ENCODE measurements at places on chromosomes 2 and 18.
A peak's percentile ranks its signal among the peaks of the same experiment; 100 is the strongest.

- no peak for DNase-seq
Measured at GRCh38 chr18:51157215-51157614, 40.3 kb downstream of the MEX3C start.

GRCh38 chr2:233676046-233676445 lies 4.3 kb downstream of the UGT1A9 start:
- no peak for DNase-seq

- DNase-seq = no peak
Measured at GRCh38 chr2:204753841-204754240, 208.6 kb downstream of the PARD3B start.

GRCh38 chr18:55136864-55137263 lies 177.6 kb upstream of the CCDC68 start:
- no peak for DNase-seq

- DNase-seq = no peak
Measured at GRCh38 chr2:8528863-8529262, 153.0 kb upstream of the ID2 start.

DNA sequence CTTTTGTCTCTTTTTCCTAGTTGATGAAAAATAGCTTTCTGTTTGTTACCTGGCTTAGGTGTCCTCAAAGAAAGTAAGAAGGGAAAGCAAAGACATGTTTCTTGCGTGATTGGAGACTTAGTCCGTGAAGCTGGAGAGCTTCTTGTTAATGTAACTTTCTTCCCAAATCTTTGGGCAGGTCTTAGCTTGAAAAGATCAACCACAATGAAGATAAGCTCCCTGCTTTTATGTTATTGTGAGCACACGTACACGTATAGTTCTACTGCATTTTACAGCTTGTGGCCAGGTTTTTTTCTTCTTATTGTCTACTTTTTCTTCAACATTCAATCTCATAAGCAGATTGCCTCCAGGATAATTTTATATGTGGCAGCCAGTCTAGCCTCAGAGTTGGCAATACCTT lies 99.8 kb downstream of the DIS3L2 start:
- DNase-seq = no peak

DNA sequence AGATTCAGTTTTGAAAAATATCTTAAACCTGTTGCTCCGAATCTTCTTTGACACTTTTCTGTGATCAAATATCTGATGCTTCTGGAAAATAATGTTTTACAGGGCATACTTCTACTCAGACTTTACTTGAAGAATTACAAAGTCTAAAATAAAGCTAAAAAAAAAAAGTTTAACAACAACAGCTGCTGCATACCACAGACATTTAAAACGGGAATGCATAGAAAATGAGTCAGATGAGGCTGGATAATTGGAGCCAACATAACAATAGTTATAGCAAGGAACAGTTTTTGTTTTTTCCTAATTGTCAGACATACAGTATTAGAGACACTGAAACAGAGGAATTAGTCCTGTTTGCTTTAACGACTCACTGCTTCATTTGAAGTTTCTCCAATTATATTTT lies 1090.2 kb downstream of the SUCLG1 start:
- DNase-seq = no peak

DNA sequence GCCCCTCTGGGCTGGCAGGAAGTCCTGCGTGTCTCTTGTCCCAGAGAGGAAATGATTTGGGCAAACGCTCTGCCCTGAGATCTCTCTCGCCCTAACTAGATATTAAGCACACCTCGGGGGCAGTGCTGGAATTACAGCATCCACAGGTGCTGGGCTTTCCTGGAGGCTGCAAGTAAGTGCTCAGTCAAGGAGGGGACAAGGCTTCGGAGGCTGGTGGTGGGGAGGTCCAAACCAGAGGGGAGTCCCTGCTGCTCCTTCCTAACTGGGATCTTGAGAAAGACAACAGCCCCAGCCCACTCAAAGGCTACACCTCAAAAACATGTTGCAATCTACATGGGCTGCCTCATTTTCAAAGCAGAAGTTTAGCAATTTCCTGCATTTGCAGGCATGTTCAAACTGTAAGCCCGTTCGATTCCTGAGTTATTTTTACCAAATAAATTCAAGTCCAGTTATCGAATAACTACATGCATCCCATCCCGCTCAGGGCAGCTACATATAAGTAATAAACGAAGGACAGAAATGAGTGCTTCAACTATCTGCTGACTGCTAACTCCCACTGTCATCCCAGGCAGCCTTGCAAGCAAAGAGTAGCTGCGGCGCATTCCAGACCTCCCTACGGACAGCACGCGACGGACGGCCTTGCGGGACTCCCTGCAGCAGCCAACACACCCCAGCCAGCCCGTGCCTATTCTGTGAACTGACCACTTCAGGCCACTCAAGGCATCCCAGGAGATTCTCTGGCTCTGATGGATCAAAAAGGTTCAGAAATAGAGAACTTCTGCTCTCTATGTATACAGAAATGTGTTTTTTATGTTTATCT lies 27.5 kb downstream of the ZNF516 start:
- no peak for DNase-seq

- DNase-seq = no peak
Measured at GRCh38 chr2:85277416-85278158, 50.2 kb downstream of the TGOLN2 start.

DNA sequence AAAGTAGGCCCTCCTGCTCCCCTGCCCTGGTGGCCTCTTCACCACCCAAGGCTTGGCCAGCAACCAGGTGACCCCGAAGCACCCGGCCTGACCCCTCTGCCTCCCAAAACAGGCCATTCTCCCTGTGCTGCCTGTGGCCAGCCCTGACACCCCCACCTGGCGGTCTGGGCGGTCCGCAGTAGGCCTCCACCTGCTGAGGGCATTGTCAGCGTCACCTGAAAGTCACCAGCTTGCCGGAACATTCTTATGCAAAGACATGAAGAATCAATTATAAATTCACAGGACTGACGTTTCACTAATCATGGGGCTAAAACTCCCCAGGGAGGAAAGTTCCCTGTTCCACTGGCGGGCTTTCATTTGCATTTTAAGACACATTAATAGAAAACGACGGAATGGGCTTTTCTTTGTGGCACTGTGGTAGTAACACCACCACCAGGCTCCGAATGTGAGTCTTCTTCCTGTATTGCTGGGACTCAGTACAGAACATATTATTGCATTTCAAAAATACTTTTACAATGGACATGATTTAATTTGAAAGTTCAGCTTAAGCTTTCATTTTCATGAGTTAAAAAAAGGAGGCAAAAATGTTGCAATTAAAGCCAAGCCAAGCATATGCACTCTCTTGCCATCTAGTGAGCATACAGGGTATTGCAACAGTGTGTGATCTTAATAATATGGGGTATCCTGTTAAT lies 57.4 kb downstream of the ADI1 start:
- DNase-seq = peak; percentile 48

DNA sequence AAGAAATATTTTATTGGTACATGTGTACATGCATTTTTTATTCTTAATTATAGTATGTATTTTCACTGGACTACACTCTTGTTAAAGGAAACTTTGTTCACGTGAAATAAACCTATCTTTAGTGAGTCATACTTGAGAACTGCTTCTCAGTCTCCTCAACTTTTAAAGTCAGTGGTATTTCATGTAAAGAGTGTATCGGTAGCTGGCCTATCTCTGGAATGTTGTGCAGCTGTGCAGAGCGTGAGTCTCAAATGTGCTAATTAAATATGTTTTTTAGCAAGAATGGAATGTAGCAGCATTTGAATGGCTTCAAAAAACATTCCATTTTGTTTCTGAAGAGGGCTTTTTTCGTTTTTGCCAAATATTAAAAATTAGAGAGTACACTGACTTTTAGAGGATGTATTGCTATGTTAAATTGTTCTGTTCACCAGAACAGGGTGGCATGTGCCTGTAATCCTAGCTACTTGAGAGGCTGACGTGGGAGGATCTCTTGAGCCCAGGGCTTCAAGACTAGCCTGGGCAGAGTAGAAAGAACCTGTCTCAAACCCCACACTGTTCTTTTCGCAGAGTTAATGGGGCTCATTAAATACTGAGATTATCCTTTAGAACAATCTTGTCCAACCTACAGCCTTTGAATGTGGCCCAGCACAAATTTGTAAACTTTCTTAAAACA lies 14.3 kb downstream of the SPTBN1 start:
- no peak for DNase-seq

- no peak for DNase-seq
Measured at GRCh38 chr2:78845664-78846185, 179.8 kb upstream of the REG3G start.

GRCh38 chr2:221095356-221095755 lies 476.7 kb downstream of the EPHA4 start:
- peak; percentile 25 for DNase-seq

DNA sequence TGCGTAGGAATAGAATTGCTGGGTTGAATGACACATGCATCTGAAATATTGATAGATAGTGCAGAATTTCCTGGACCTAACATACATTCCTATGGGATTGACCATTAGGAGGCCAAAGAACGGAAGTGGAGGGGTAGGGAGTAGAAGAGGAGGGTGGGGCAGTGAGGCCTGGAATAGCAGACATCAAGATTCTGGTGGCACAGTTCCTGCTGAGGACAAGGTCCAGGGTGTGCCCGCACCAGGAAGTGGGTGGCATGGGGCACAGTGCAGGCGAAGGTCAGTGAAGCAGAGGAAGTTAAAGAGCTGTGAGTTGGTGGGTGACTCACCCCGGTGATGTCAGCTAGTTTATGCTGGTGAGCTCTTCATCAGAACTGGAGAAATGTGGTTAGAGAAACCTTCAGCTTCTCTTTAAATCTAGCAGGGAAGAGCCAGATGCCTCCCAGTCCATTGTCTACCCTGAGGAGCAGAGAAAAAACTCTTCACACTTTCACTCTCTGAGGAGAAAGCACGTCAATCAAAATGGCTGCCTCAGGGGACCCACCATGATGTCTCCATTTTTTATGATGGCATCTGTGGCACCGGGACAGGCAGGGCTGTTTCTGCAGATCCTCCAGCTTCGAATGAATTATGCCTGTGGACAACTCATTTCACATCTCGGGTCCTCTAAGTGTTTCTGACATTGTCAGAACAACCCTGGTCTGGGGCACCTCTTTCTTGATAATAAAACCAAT lies 55.9 kb upstream of the CTLA4 start:
- no peak for DNase-seq

GRCh38 chr2:124832521-124832920 lies 807.4 kb downstream of the CNTNAP5 start:
- DNase-seq = no peak

GRCh38 chr2:191560411-191560980 lies 117.4 kb upstream of the NABP1 start:
- DNase-seq = no peak

- DNase-seq = no peak
Measured at GRCh38 chr18:22800551-22800951, 132.6 kb upstream of the RBBP8 start.

DNA sequence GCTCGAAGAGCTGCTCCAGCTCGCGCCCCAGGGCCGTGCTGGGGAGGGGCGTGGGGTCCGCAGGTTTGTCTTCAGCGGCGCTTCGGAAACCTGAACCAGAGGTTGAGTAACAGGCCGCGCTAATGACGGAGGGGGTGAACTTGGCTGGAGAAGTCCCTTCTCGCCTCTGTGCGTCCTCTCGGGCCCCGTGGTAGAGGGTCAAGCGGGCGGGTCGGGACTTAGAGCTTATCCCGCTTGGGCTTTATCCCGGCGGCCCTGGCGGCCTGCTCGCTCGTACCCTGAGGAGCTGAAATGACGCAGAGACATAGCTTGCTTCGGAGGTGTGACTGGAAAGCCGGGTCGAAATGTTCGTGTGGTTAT lies 479 bp downstream of the RNMT start:
- peak; percentile 25 for DNase-seq
